ENCODE measurements at places on chromosomes 7 and 10. TPM values are rescaled to one million over a fixed set of nuclear protein-coding genes. Genes with fewer than 3 reads are reported as not detected.

GRCh38 chr7:106332201-106332600 is 47.4 kb upstream of the NAMPT start:
- DNase-seq = no peak

GRCh38 chr7:74395745-74396311 is 57.9 kb upstream of the GTF2IRD1 start:
- DNase-seq = no peak

DNA sequence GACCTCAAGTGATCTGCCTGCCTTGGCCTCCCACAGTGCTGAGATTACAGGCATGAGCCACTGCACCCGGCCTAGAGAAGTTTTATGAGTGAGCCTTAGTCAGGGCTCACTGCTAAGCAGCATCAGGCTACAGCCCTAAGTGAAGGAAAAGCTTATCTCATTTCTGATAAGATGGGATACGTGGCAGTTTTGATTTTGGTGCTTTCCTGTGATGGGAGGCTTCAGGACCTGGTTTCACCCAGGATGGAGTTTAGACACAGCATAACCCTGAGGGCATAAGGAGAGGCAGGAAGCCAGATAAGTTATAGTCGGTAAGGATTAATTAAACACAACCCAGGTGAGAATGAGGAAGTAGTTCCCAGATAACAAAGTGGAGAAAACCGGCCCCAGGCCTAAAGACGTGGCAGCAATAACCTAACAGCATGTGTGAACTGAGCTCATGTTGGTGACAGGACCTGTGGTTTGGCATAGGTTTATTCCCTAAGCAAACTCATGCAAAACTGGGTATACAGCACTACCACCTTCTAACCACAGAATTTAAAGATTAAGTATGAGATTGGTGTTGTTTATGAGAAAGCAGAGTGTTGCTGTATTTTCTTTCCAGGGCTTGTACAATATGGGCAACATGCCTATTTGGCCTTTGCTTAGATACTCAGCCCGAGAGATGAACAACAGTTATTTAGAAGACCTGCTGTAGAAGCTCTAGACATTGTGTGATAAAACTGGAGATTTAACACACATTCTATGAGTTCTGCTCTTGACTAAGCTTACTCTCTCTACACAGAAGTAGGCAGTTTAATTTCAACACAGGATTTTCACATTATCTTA is 119.4 kb downstream of the COL28A1 start:
- no peak for DNase-seq

DNA sequence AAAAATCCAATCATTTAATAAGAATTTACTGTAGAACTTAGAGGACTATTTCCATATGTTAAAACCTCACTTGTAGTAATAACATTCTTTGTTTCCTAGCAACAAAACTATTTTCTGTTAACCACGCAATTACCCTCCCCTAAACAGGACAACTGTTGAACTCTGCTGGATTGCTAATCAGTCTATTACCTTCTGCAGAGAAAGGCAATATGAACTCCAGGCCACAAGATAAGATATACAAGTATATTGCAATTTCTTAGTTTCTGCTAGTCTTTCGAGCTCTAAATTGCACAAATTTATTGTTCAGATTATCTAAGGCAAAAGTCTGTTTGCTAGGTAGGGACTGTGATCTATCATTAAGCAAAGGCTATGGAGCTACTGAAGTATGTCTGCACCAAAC is 920.1 kb upstream of the LRRN3 start:
- DNase-seq = no peak

GRCh38 chr7:46725838-46726237 is 804.8 kb upstream of the IGFBP3 start:
- DNase-seq = no peak

DNA sequence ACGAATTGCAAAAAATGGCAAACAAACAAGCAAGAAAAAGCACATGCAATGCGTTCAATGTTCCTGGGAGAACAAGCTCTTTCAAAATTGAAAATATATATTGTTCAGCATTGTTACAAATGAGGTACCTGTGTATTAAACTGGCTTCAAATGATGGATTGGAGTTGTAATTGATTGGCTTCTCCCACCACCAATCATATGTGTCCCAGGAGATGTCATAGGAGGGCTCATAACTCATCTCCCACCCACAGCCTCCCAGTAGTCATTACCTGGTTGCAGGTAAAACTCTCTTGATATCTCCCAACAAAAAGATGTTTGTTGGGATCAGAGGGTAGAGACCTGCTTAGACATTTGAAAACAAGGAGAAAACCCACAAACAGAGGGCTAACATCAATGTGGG is 302.9 kb downstream of the BAMBI start:
- DNase-seq = no peak

DNA sequence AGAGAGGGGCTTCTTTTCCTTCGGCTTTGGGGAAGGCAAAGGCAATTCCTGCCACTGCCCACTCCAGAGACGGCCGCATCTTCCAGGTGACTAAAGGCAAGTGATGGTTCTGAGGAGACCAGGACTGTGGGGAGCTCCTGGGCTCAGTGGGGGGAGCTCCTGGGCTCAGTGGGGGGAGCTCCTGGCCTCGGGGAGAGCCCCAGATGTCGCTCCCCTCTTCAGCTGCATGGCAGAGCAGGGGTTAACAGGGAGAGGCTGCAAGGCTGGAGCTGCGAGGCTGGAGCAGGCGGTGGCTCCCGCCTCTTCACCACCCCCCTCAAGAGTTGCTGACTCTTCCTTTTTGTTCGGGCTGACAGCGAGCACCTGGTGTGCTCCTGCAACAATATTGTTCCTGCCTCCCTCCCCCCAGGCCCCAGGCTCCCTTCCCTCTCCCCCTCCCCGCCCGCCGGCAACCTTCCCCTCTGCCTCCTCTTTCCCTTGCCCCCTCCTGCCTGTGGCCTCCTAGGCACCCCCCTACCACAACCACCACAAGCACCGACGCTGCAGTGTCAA is 56.3 kb upstream of the LBX1 start:
- no peak for DNase-seq

GRCh38 chr7:41002741-41003610 is 699.9 kb downstream of the INHBA start:
- no peak for DNase-seq

DNA sequence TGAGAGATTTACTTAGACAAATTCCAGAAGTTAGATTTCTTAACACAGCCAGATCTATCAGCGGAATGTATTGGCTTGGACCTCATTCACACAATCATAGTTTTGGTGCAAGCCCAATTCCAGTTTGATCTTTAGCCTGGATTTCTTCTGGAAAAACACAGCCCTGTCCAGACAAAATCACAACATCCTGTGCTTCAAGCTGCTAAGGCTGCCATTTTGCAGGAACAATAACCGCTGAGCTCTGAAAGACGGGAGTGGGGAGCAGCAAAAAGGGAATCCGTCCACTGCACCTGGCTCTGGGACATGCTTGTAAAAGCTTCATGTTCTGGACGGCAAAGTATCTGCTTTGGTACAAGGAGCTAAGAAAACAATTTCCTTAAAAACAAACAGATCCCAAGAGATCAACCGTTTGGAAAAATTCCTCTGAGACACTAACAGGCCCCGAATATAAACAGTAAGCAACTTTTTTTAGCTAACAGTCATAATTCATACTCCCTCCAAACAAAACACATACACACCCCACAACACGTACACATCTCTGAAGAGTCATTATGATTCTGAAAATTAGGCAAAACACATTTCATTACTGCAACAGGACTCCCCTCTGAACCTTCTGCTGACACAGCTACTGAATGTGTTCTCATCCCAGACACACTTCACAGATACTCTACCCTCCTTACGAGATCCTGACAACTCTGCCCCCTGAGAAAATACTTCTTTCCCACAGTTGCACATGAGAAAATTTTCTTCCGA is 32.4 kb downstream of the ITIH5 start:
- DNase-seq = no peak

- no peak for DNase-seq
Measured at GRCh38 chr7:155648752-155649339, 4.4 kb downstream of the RBM33 start.

DNA sequence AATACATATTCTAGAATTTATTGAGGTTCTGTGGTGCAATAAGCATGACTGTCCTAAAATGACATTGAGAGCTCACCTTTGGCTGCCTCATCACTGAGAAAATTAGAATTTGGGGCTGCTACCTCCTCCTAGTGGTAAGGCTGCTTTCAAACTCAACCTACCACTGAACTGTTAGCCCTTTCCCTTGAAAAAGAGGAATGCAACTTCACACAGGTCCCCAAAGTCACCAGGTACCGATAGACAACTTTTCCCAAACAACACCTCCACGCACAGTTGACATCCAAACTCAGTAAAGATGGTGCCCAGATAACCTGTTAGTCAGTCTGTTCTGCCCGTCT is 75.9 kb upstream of the SCIN start:
- no peak for DNase-seq

DNA sequence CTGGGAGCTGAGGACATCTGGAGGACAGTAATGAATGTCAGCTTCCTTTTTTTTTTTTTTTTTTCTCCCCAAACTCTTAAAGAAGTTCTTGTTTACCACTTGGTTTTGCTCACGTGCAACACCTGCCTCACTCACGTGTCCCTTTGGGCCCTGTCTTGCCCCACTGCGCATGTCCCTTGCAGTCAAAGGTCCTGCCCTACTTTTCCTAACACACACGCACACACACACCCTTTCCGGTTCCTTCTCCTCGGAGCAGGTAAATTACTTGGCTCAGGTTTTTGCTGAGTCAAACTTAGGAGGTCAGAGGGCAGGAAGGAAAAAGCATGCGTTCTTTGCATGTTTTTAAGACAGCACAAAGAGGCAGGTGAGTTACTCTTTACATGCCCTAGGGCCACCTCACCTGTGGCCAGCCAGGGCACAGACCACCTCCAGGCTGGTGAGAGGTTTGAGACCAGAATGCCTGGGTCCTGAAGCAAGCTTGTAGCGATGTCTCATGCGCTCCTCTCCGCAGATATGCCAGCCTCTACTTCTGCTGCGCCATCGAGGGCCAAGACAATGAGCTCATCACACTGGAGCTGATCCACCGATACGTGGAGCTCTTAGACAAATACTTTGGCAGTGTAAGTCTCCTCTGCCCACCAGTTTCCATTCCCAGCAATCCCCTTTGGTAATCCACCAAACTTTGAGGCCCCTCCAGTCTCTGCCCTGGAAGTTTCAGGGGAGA is 2.8 kb downstream of the AP1S1 start:
- DNase-seq = no peak

- DNase-seq = no peak
Measured at GRCh38 chr7:93148144-93148543, at the start of gene SAMD9L. Gene SAMD9L (minus strand): TSS chr7:93148385. CDS start chr7:93135971, 12,414 bp downstream.

- peak; percentile 58 for DNase-seq
Measured at GRCh38 chr7:155380221-155380861, 77.6 kb upstream of the EN2 start.

DNA sequence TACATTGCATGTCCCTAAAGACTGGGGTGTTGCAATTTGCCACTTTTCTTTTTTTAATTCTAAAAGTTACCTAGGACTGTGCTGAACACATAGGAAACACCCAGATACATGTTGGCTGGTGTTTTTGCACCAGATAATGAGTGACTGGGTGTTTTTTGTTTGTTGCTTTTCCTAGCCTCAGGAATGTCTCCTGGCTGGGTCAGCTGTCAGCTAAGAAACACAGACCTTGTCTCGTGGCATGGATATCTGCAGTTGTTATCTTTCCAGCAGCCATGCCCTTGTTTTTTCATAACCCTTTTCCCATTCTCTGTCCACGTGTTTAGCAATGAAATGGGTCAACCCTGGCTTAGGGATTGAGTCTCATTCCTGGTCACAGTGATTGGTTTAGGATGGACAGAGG is 433.9 kb upstream of the ZMIZ1 start:
- no peak for DNase-seq

- no peak for DNase-seq
Measured at GRCh38 chr7:150656047-150656446, 23.9 kb upstream of the GIMAP6 start.

DNA sequence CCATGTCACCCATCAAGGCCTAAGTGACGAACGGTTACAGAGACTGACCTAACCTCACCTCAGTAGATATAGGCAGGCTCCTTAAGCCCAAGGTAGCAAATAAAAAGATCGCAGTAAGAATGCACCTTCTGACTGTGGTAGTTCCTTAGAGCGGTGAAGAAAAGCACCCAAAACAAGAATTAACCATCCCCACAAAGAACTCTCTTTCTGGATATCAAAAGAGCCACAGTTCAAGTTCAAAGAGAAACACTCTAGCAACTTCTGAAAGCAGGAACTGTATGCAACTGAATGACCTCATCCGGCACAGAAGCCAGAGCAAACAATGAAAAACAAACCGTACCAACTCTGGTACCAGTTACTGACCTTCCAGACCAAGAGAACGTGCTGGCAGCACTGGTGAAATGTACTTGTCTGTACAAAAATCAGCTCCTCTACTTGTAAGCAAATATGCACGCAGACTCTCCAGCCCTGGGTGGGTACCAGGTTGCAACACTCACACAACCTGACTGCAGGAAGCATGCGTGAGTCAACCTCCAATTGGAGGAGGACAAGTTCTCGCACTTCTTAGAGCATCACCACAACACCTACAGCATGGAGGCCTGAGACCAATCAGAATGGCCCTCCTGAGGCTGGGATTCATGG is 202.7 kb downstream of the FAM107B start:
- no peak for DNase-seq

- DNase-seq = no peak
Measured at GRCh38 chr10:7626283-7626682, 40.5 kb downstream of the ITIH5 start.

GRCh38 chr7:27125986-27126394 is 4.6 kb downstream of the HOXA4 start:
- no peak for DNase-seq

DNA sequence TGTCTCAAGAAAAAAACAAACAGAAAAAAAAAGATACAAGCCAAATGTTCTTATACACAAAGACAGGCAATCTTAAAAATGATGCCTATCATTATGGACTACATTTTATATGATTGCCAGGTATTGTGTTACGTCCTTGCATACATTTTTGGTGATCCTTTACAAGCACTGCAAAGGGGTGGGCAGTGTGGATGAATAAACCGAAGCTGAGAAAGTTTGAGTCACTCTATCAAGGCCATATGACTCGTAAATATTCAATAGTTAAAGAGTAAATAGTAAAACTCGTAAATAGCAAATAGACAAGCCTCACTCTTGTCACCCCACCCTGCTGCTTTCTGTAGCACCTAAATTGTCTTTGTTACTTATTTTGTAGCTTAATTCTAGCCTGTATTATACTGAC is 326.2 kb downstream of the FRMD4A start:
- DNase-seq = no peak

DNA sequence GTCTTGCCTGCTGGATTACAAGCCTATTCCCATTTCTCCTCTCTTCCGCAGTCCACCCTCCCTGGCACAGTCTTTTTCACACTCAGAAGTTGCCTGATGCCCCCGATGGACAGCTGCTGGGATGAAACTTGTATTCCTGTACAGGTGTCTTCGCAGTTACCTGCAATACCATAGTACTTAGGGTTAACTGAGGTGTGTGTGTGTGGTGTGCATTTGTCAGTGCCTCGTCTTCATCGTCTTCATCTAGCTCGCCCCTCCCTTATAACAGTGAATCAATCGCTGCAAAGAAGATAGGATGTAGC is 11.0 kb downstream of the NXPH1 start:
- DNase-seq = no peak

- no peak for DNase-seq
Measured at GRCh38 chr10:128077155-128077875, 48.9 kb downstream of the MKI67 start.

The GNAT3 gene
- not detected for polyA plus RNA-seq

The LIPJ gene
- polyA plus RNA-seq = 0.24 TPM

The CALML5 gene
- polyA plus RNA-seq = not detected

The RADIL gene
- polyA plus RNA-seq = 1.8 TPM

The HMX2 gene
- polyA plus RNA-seq = 1.7 TPM

The PRSS2 gene
- polyA plus RNA-seq = not detected

The SEMA3E gene
- polyA plus RNA-seq = 1.2 TPM

The ZNF727 gene
- not detected for polyA plus RNA-seq

The ZNF248 gene
- polyA plus RNA-seq = 27.8 TPM

The FGL2 gene
- 46.2 TPM for polyA plus RNA-seq

The TLX1 gene
- 0.18 TPM for polyA plus RNA-seq

The DCLRE1C gene
- polyA plus RNA-seq = 20.1 TPM

The FRMD4A gene
- 83.4 TPM for polyA plus RNA-seq

All from left renal cortex interstitium (tissue), 4 donors.